NCI-H1930 (cell line): ENCODE measurements at places on chromosomes 3 and 15.

DNA sequence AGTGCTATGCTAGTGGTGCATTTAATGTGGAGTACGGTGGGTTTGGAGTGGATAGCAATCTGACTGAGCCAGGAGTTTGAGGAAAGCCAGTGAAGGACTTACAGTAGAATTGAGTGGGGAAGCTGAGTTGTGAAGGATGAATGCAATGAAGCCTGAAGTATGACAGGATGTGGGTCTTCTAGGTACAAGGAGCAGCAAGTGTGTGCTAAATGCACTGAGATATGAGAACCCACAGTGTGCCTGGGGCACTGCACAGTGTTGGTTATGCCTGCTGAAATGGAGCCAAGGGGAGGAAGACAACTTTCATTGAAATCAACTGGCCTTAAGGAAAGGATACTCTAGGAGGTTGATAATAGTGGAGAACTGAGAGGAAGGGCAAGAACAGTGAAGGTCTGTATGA lies 105.5 kb upstream of the MRPL3 start:
- DNase-seq = no peak

- no peak for DNase-seq
Observed at GRCh38 chr3:118803096-118803476, 231.6 kb downstream of the IGSF11 start.

GRCh38 chr3:88997260-88997659 lies 110.2 kb upstream of the EPHA3 start:
- DNase-seq = no peak

- no peak for DNase-seq
Observed at GRCh38 chr15:60737217-60737616, 258.3 kb upstream of the ICE2 start.

GRCh38 chr3:32026593-32026992 lies 45.0 kb downstream of the ZNF860 start:
- no peak for DNase-seq

- DNase-seq = no peak
Observed at GRCh38 chr3:74331711-74332110, 282.7 kb downstream of the CNTN3 start.

DNA sequence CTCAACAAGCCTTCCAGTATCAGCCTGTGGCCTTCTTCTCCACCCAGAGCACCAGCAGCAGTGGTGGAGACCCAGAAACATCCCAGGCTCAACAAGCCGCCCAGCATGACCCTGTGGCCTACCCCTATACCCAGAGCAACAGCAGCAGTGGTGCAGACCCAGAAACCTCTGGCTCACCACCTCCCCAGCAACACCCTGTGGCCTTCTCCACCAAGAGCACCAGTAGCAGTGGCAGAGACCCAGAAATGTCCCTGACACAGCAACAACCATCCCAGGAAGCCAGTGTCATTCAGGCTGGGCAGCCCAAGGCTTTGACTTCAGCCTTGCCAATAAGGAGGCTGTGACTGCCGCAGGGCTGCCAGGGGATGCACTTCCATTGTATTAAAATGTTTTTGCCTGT lies 16.3 kb upstream of the EMC3 start:
- DNase-seq = no peak

GRCh38 chr3:110456438-110457138 lies 615.0 kb upstream of the NECTIN3 start:
- DNase-seq = no peak

GRCh38 chr15:34292621-34293020 lies 45.0 kb downstream of the SLC12A6 start:
- DNase-seq = no peak

DNA sequence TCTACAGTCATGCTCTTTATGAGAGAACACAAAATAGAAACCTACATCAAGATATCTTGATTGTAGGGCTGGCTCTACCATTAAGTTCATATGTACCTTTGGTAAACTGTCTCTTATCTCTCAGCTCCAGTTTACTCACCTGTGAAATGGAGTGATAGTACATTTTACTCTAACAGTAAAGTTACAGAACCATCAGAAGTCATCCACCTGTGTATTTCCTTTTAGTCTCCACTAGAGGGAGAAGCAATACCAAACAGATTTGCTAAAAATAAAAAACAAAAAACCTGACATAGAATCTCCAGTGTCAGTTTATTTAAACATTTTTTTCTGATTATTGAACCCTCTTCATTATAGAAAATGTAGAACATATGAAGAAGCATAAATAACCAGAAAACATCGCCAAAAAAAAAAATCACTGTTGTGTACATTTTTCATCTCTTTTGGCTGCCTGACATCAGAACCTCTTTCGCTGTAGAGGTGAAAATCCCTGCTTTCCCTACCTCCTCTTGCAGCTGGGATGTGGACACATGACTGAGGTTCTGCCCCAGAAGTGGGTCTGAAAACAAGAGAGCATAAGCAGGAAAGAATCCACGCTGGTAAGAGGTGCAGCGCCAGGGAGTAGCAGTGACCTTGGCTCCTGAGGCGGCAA lies 48.7 kb upstream of the WDR72 start:
- DNase-seq = peak; percentile 4

DNA sequence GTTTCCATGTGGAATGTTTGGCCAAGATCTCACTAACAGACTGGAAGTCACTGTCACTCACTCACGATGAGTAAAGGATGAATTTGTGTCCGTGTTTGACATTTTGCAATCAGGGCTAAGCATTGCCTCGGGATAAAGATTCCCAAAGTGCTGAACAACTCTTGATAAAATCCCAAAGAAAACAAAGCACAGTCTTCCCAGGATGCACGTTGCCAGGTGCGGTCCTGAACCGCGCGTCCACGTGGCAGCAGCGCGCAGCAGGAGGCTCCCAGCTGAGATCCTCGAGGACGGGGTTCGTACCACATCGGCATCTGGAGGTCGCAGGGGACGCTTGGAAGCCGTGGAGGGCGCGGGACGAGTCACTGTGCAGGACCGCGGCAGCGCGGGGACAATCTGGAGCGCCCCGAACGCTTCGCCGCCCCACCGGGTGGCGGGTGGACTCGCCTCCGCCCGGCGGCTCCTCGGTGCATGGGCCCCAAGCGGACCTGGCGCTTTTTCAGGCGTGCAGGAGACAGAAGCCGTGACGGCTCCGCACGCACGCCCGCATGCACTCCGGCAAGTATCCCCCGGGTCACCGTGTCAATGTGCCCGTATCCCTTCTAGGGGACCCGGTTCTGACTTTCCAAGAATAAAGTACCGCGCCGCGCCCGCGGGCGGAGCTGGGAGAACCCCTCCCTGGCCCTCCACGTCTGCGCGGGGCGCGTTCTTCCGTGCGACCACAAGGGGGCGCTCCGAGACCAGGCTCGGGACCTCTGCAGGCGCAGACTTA lies 17.7 kb downstream of the CPN2 start:
- no peak for DNase-seq

GRCh38 chr15:76904461-76905012 lies 603 bp downstream of the SCAPER start:
- DNase-seq = no peak

- DNase-seq = no peak
Observed at GRCh38 chr3:156808025-156808424, 18.1 kb upstream of the LEKR1 start.

GRCh38 chr15:48896869-48897814 lies 19.2 kb downstream of the EID1 start:
- DNase-seq = no peak

DNA sequence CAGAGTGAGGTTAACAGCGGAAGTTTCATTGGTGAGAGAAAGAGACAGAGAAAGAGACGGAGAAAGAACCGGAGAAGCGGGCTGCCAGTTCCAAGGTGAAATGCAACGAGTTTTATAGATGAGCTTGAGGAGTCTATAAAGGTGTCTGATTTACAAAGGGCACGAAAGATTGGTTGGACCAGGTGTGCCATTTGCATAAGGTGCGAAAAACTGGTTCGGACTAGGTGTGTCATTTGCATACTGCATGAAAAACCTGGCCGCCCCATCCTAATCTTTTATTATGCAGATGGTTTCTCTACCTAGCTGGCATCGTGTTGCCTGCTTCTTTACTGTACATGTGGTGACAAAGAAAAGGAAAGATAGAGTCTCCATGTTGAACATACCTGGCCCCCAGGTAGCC lies 253.8 kb upstream of the IGF1R start:
- DNase-seq = no peak

- no peak for DNase-seq
Observed at GRCh38 chr15:73053398-73053723, 1.1 kb downstream of the NEO1 start.

- DNase-seq = no peak
Observed at GRCh38 chr15:94290730-94291129, 59.4 kb downstream of the MCTP2 start.

- DNase-seq = no peak
Observed at GRCh38 chr3:47225310-47225906, 57.2 kb downstream of the KIF9 start.

- DNase-seq = no peak
Observed at GRCh38 chr15:80834402-80834801, 55.2 kb downstream of the CEMIP start.
